ENCODE measurements at places on chromosomes 12 and 14. TPM values are rescaled to one million over a fixed set of nuclear protein-coding genes. Genes with fewer than 3 reads are reported as not detected.

SPRYD4 gene
- 3.7 TPM for total RNA-seq

- no peak for DNase-seq
Observed at GRCh38 chr12:92437452-92437851, 265.3 kb upstream of the PLEKHG7 start.

- peak; percentile 28 for DNase-seq
Observed at GRCh38 chr12:1217191-1217949, 226.3 kb downstream of the ERC1 start.

DNA sequence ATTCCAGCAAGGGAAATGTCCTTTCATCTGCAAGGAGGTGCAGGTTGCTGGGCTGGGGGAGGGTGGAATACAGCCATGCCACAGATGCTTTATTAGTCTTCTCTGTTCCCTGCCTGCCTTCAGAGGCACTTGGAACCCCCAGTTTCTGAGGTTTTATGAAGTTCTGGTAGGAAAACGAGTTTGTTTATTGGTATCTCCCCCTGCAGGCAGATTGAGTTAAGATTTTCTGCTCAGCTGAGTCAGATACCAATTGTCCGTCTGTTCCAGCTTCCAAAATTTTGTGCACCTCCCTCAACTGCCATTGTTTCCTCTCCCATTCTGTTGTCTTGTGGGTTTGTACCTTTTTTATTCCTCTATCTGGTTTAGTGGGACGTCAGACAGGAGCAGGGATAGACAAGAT is 155.6 kb downstream of the ETV6 start:
- no peak for DNase-seq

DNA sequence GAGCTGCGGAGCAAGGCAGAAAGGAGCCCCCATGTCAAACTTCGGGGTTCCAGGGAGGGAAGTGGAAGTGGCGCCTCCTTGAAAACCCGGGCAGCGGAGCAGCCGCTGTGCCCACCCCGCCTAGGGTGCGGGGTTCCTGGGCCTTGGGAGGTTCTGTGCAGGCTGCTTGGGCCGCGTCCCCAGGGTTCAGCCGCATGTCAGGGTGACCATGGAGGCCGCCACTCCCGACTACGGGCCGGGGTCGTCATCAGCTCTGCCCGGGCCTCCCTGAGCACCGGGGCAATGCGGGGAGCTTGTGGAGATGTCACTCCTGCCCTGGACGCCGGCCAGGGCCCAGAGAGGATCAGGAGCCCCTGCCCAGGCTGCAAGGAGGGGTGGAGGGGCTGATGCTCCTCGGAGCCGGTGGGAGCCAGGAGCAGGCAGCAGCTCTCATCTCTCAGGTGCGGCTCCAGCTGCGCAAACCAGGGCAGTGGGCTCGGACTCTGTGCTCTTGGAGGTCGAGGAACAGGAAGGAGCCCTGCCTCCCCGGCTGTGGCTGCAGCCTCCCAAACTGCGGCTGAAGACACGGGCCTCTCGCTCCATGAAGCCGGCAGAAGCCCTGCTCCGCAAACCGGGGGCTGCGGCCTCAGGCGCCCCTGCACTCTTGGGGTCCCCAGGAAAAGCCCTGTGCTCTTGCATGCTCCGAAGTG is 1286.5 kb downstream of the TMEM121 start:
- no peak for DNase-seq

DNA sequence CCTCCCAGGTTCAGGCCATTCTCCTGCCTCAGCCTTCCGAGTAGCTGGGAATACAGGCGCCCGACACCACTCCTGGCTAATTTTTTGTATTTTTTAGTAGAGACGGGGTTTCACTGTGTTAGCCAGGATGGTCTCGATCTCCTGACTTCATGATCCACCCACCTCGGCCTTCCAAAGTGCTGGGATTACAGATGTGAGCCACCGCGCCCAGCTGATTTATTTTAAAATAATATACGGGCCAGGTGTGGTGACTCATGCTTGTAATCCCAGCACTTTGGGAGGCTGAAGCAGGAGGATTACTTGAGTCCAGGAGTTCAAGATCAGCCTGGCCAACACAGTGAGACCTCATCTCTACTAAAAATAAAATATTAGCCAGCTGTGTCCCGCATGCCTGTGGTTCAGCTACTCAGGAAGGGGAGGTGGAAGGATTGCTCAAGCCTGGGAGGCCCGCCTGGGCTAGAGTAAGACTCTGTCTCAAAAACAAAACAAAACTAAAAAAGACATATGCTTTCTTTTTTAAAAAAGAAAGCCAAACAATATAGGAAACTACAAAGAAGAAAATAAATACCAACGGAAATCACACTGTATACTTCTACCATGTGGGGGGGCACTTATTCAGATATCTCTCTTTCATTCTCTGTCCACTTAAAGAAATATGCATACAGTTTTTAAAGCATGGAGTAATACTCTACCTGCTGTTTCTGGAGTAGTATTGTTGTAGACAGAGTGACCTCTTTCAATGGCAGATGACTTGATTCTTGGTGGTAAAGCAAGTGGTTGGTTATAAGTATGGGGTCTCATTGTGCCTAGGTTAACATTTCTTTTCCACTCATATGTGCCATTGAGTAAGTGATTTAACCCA is 930 bp upstream of the MIA2 start:
- DNase-seq: no peak

DNA sequence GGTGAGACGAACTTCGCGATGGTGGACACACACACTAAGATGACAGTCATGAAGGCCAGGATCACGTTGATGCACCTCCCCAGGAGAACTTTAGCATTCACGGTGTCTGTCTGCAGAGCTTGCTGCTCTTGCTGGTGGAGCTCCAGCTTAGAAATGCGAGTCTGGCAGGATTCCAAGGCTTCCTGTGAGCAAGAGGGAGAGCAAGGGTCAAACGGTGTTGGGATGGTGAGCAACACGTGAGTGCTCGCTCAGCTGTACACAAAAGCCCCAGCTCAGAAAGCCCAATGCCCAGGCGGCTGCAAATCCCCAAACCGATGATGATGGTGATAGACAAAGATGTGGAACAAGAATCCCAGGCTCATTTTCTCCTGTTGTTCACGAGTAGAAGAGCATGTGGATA is 78.8 kb downstream of the TMCC3 start:
- no peak for DNase-seq

SLC4A8 gene
- 18.8 TPM for total RNA-seq

BDKRB2 gene
- 0.05 TPM for total RNA-seq

DNA sequence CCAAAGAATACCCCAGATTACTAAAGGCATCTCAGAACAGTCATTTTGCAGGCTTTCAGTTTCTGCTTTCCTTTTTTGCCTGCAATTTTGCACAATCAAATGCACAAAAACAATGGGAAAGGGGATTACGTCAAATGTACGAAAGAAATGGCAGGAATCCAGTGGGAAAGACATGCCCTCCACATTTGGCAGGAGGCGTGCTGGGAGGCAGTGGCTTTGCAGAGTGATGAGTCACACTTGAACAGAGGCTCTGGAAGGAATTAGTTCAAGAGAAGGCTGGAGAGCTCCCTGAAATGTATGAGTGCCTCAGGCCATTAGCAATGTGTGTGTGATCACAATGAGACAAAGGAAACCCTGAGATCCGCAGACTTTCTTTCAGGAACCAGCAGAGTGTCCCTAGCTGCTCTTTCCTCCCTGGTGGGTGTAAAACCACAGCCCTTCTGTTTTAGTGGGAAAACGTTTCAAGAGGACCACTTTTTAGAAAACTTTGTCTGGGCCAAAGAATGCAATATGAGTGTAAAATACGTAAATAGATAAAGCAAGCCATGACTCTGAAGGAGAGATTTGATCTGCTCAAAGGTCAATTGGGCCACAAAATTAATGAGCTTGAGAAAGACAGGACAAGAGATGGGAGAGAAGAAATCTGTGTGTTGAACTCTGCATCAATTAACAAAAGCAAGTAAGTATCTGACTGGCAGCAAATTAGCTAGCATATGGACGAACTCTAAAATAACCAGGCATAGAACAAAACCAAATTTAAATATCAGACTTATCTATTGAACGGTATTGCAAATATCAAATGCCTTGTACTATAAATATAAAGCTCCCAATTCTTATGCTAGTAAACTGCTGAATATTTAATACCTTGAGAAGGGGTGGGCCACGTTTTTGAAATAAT is 155.4 kb upstream of the PDE3A start:
- no peak for DNase-seq

MAP3K9 gene
- 12.1 TPM for total RNA-seq

DNA sequence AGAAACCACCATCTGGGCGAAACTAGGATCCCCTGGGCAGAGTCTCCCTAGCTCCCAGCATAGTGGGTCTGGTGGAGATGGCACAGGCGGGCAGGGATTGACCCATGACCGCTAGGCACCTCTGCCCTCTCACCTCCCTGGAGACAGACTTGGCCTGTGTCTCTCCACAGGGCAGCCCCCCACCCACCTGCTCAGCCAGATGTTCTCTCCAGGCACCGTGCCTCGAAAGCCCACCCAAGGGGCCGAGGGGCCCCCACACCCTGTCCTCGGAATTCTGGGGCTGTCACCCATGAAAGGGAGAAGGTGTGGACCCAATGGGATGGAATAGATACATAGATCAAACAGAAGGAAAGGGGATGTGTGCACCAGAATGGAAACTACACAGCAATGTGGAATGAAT is 229.1 kb upstream of the RTL1 start:
- DNase-seq: no peak

DNA sequence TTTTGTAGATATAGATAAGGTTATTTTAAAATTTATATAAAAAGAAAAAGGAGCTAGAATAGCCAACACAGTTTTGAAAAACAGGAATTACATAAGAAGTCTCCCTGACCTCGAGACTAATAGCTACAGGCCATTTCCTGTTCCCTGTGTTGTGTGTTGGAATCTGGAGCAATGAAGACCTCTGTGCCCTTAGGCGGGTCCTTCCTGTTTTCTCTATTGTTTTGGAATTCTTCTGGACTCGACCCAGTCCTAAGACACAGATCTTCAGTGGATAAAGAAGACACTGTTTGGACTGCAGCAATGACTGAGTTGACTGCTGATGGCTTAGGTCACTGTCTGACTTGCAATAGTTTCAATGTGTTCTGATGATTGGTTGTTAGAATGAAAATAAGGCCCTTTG is 26.2 kb downstream of the SNRPF start:
- DNase-seq: no peak

CD27 gene
- total RNA-seq: 0.23 TPM

DNA sequence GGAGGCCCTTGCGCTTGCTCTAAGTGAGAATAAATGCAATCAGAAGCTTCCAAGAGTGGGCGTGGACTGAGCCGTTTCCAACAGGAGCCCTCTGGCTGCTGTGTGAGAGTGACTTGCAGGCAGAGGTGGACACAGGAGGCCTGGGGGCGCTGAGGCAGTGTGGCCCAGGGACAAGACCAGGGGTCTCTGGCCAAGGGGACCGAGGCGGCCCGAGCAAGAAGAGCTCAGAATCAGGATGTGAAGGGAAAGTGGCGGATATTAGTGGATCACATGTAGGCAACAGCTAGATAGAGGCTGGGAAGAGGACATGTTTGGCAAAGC is 8.6 kb downstream of the RIMBP2 start:
- DNase-seq: no peak

DNA sequence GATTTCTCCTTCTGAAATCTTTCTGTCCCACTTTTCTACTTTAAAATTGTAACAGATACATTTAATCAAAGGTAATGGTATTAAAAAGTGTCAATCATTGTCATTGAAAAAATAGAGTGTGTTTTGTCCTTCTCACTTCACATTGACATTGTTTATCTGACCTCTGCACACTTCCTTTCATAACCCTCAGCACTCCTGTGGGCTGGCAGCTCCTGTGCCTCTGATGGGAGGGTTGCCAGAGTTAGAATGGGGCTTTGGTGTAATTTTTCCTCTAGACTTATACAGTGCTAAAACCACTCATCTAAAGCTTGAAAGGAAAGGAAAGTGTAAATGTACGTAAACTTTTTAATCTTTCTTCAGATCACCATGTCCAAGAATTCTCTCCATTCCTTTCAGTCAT is 23.7 kb downstream of the KCNA1 start:
- no peak for DNase-seq

- DNase-seq: no peak
Observed at GRCh38 chr14:58309086-58309485, 10.7 kb downstream of the ARID4A start.

DNA sequence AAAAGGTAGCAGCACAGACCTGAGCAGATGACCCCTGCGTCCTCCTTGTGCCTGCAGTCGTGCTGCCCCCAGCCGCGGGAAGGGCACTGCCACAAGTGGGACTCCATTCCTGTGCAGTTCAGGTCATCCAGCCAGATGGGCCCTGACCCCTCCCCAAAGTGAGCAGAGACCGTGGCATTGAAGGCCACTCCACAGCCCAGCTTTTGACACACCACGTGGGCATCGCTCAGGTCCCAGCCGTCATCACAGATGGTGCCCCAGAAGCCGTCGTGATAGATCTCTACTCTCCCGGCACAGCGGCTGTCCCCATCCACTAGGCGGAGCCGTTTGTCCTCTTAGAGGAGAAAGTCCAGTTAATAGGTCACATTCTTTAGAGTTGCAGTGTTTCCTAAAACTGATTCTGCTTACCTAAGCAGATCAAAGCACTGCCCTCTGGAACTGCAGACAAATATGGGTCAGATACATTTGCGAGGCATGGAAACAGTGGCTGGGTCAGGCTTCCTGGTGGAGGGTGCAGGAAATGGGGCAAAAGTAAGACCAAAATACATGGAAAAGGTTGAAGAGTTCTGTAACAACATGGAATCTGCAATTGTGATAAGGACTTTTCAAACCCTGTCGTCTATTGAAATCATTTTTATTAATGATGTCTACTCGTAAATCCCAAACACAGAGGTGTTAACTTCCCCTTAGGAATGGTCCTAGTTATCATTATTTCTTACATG is 69.4 kb downstream of the CD163L1 start:
- peak; percentile 15 for DNase-seq

FITM1 gene
- 0.46 TPM for total RNA-seq

DNA sequence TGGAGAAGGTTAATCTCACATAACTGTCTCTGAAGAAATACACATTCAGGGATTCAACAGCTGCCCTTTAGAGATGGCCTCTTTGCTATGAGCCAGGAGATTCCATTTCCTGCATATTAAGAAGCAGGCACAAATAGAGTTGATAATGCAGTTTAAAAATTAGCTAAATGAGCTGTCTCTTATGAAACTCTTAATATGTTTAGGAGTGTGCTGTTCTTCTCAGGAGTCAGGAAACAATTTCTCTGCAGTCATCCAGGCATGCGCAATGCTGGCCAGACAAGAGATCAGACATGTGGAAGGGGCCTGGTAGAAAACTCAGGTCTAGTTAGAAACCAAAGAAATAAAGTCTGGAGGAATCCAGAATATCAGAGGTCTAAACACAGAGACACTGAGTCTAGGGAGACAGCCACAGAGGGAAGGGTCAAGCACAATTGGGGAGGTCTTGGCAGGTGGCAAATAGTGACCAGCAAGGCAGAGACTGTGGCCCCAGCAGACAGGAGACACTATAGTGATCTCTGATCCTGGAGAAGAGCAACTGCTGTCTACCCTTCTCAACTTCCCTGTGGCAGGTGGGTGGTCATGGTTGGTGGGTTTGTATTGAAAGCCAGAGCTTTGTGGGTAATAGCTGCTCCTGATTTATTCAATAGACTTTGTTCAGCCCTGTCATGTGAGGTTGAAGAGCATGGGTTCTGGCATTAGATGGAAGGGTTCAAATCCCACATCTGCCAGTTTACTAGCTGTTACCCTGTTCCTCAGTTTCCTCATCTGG is 185.8 kb upstream of the RMST start:
- no peak for DNase-seq

DAO gene
- not detected for total RNA-seq

VRTN gene
- total RNA-seq: not detected

GRCh38 chr12:49980501-49981349 is 8.0 kb downstream of the AQP6 start:
- DNase-seq: no peak

- no peak for DNase-seq
Observed at GRCh38 chr14:20503898-20504297, 1.4 kb upstream of the RNASE10 start.

PPFIA2 gene
- not detected for total RNA-seq

OR4K5 gene
- not detected for total RNA-seq

NFE2 gene
- total RNA-seq: 0.26 TPM
